ENCODE measurements at places on chromosomes 2 and 18.

DNA sequence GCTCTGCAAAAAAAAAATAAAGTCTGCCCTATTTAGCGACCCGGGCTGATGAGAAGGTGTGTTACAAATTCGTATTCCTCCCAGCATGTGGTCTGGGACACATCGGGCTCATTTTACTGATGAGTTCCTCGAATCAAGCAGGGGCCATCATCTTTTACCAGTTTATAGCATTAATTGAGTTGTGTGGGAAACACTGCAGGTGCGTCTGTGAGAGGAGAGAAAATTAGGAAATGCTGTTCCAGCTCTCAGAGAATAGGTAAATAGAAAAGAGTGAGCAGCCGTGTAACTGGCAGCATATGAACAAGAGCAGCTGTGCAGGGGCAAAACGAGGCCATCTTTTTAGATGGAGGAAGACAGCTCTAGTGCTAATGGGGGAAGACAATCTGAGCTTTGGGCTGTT is 216.7 kb downstream of the SETBP1 start:
- H3K27ac ChIP-seq = no peak overlapping the region
- no peaks in the 10 kb centered on the region for H3K27me3 ChIP-seq
- no peak overlapping the region for H3K4me3 ChIP-seq

- H3K27me3 ChIP-seq = no peaks in the 10 kb centered on the region
- DNase-seq = no peak
- H3K4me3 ChIP-seq = no peak overlapping the region
- no peaks in the 10 kb centered on the region for H3K4me1 ChIP-seq
- H3K27ac ChIP-seq = no peak overlapping the region
Measured at GRCh38 chr2:156719036-156719435, 282.9 kb downstream of the GPD2 start.

- peaks cover 9% of the 10 kb centered on the region for H3K4me1 ChIP-seq
- H3K27me3 ChIP-seq = no peaks in the 10 kb centered on the region
- DNase-seq = no peak
- no peak overlapping the region for H3K4me3 ChIP-seq
Measured at GRCh38 chr2:186576614-186577013, 13.2 kb upstream of the ITGAV start.

GRCh38 chr2:88880441-88880953 is 189.0 kb downstream of the RPIA start:
- H3K27ac ChIP-seq = no peak overlapping the region
- no peak for DNase-seq
- no peaks in the 10 kb centered on the region for H3K4me1 ChIP-seq
- peaks cover 2% of the 10 kb centered on the region for H3K36me3 ChIP-seq
- H3K4me3 ChIP-seq = no peak overlapping the region

DNA sequence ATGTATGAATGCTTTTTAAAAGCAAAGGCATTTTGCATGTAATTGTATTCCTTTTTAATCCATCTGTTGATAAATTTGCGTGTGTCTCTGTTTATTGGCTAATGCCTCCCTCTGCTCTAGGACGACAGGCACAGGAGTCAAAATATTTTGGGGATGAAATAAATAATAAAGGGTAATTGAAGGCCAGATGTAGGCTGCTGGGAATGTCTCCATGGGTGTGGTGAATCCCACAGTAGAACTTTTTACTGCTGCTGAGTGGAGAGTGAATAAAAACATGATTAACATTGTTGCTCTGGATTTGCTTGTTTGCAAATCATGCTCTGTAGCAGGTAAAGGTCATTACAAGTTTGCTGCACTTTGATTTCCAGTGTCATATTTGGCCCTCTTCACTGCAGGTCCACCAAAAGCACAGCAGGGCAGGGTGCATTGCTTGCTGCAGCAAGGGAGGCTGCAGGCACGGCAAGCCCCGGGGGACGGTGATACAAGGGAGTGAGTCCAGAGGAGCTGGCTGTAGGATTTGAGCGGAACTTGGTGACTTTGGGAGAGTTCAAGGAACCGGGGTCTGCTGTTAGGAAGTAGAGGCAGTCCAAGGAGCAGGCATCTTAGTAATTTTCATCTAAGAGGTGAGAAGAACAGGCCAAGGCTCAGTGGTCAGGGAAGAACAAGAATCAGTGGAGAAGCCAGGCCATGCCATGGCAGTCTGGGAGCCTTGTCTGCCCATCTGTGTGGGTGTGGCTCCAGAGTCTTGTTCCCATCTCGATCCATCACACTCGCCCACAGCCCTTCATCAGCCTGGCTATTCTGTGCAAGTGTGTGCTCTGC is 201.5 kb upstream of the RAB6C start:
- no peak for DNase-seq
- H3K36me3 ChIP-seq = no peaks in the 10 kb centered on the region
- H3K4me1 ChIP-seq = peaks cover 17% of the 10 kb centered on the region
- peaks cover 2% of the 10 kb centered on the region for H3K27me3 ChIP-seq
- no peak overlapping the region for H3K27ac ChIP-seq

- no peaks in the 10 kb centered on the region for H3K36me3 ChIP-seq
- no peak overlapping the region for H3K4me3 ChIP-seq
- H3K4me1 ChIP-seq = peaks cover 35% of the 10 kb centered on the region
- no peak overlapping the region for H3K27ac ChIP-seq
- peaks cover 52% of the 10 kb centered on the region for H3K27me3 ChIP-seq
Measured at GRCh38 chr18:57149051-57149450, 2.2 kb downstream of the BOD1L2 start.

- no peak overlapping the region for H3K4me3 ChIP-seq
- no peaks in the 10 kb centered on the region for H3K27me3 ChIP-seq
- peaks cover 7% of the 10 kb centered on the region for H3K4me1 ChIP-seq
- H3K36me3 ChIP-seq = no peaks in the 10 kb centered on the region
- no peak for DNase-seq
Measured at GRCh38 chr2:231725476-231725875, 17.2 kb downstream of the PTMA start.

DNA sequence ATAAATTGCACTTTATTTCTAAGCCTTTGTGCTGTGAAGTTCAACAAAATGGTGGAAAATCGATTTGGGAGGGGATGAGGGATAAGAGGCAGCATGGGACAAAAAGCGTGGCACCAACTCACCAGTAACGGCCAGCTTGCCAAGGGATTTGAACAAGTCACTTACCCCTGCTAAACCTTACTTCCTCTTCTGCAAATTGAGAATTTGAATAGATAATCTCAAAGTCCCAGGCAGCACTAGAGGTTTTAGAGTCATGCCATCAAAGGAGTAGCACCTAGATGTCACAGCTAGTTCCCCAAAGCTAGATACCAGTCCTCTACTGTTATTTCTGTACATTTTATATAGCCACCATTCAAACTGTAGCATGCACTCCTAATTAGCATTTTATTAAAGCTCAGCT is 83.7 kb upstream of the VRK2 start:
- no peak for DNase-seq
- H3K27ac ChIP-seq = no peak overlapping the region
- no peaks in the 10 kb centered on the region for H3K36me3 ChIP-seq
- H3K27me3 ChIP-seq = no peaks in the 10 kb centered on the region
- no peak overlapping the region for H3K4me3 ChIP-seq

GRCh38 chr2:224142397-224143312 is 103.6 kb upstream of the SERPINE2 start:
- H3K4me1 ChIP-seq = peaks cover 13% of the 10 kb centered on the region
- H3K27ac ChIP-seq = no peak overlapping the region
- H3K36me3 ChIP-seq = no peaks in the 10 kb centered on the region
- DNase-seq = no peak
- H3K4me3 ChIP-seq = no peak overlapping the region

- no peak for DNase-seq
- H3K36me3 ChIP-seq = peaks cover 20% of the 10 kb centered on the region
- H3K4me3 ChIP-seq = no peak overlapping the region
- H3K4me1 ChIP-seq = peaks cover 6% of the 10 kb centered on the region
- no peak overlapping the region for H3K27ac ChIP-seq
Measured at GRCh38 chr2:26946841-26947784, 23.3 kb upstream of the MAPRE3 start.

DNA sequence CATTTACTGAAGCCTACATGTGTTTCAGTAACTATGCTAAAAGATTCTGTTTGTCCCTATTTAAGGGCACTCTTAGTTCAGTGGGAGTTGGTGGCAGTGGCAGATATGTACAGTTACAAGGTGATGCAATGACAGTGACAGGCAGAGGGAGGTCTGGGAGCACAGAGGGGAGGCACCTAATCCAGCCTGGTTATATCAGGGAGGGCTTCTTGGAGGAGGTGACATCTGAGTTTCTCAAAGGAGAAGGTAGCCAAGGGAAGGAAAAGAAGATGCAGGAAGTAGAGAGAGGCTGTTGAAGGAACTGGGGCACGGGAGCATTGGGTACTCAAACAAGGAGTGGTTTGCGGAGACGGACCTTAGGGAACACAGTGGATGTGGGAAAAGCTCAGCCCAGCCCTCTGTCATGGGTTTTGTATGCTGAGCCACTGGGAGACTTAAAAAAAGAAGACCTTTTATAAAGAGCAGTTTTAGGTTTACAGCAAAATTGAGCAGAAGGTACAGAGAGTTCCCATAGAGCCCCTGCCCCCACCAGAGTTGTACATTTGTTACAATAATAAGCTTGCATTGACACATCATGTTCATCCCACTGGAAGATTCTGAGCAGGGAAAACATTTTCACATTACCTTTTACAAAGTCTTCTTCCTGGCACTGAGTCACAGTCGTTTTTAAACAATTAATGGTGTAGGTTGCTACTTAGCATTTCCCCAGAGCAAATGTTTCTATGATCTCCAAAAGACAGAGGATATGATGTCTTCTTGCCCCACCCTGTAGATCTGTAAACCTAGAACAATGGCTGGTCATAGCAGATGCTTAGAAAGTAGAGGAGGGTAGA is 83.0 kb upstream of the TAF1B start:
- peak overlapping the region; percentile 89 for H3K27ac ChIP-seq
- no peak overlapping the region for H3K4me3 ChIP-seq
- H3K4me1 ChIP-seq = peaks cover 25% of the 10 kb centered on the region
- peaks cover 20% of the 10 kb centered on the region for H3K27me3 ChIP-seq

DNA sequence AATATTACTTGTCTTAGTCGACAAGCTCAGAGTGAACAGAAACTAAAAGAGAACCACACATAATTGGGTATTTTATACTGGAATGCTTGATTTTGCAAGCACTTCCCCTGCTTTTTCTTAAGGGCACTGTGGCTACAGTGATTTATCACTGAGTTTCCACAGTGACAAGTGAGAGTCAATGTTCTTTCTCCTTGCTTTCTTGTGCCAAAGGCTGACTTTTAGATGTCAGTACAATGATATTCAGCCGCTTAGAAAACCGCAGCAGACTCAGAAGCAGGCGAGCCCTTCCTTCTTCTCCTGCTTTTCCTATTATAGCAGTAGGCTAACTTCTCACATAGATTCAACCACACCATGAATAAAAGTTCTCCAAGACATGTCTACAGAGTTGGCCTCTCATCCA is 1603.6 kb upstream of the NXPH2 start:
- no peak overlapping the region for H3K4me3 ChIP-seq
- no peak overlapping the region for H3K27ac ChIP-seq
- H3K36me3 ChIP-seq = no peaks in the 10 kb centered on the region
- DNase-seq = no peak
- peaks cover 3% of the 10 kb centered on the region for H3K27me3 ChIP-seq

- peaks cover 4% of the 10 kb centered on the region for H3K27me3 ChIP-seq
- H3K4me1 ChIP-seq = no peaks in the 10 kb centered on the region
- H3K36me3 ChIP-seq = peaks cover 9% of the 10 kb centered on the region
- H3K4me3 ChIP-seq = no peak overlapping the region
Measured at GRCh38 chr18:45801416-45802004, 24.0 kb upstream of the SIGLEC15 start.

DNA sequence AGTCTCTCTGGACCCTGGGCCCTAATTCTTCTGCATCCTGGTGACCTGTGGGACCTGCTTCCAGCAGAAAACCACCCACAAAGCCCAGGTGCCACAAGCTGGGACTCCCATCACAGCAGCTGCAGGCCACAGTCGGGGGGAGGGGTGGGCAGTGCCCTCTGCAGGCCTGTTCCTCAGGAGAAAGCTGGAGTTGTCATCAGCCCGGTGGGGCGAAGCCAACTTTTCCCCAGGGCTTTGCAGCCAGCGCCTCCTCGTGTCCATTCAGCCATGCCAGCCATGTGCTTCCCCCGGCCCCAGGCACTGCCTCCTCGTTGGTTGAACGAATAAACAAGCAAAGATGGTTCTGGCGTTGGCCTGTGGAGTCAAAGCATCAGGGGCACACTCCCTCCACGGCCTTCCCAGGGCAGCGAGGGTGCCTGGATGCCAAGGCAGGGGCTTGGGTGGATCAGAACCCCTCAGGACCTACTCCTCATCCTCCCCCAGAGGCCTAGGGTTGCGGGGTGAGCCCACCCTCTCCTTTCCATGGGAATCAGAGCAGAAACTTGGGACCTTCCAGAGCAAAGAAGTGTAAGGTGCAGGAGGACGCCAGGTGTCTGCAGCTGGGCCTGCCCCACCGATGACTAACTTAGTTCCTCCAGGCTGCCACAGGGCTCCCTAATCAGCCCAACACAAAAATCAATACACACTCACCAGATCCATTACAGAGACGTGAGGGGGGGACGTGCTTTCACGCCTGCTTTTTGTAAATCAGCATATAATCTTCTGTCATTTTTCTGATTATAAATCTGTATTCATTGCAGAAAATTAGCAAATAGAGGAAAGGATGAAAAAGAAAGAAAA is 75.7 kb upstream of the RAB6C start:
- H3K36me3 ChIP-seq = no peaks in the 10 kb centered on the region
- H3K27me3 ChIP-seq = peaks cover 7% of the 10 kb centered on the region
- no peak overlapping the region for H3K4me3 ChIP-seq
- H3K27ac ChIP-seq = no peak overlapping the region
- no peaks in the 10 kb centered on the region for H3K4me1 ChIP-seq

DNA sequence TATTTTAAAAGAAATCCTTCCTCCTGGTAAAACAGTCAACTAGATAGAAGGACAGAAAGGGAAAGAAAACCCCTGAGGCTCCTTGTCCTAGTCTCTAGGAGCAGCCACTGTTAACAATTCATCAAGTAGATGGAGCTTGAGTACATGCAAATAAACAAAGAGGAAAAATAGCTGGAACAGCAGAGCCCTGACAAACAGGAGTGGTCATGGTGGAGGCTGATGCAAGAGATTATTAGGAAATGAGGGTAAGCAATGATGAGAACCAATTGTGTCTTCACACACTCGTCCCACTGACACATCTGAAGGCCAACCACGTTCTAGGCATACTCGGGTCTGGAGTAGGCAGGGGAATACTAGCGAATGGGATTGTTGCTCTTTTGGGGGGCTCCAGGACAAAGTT is 9.2 kb downstream of the DLGAP1 start:
- H3K27me3 ChIP-seq = peaks cover 7% of the 10 kb centered on the region
- peaks cover 2% of the 10 kb centered on the region for H3K36me3 ChIP-seq
- H3K4me3 ChIP-seq = no peak overlapping the region

DNA sequence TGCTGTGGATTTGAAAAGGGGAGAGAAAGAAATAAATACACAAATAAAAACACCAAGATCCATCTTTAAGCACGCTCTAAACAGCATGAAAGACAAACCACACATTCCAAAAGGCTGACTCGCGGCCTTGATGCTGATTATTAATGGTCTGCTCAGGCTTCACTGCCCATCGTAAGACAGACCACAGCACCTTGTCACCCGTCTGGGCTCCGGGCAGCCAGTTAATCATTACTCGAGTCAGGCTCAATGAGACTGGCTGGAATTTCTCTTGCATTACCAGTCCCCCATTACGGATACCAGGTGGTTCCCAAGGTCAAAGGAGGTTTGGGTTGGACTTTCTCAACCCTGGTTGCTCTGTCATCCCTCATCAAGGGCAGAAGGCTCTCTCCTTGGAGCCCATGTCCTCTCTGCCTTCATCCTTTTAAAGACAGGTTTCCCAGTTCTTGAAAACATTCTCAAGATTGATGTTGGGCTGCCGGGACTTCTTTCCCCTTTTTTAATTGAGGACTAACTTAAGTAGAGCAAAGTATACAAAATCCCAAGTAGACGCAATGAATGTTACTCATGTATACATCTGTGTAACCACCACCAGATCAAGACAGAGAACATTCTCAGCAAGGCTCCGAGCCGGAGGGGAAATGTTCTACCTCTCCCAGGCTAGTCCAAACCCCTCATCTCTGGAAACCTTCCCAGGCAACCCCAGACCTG is 8.1 kb downstream of the SMAD7 start:
- DNase-seq = no peak
- no peaks in the 10 kb centered on the region for H3K36me3 ChIP-seq
- H3K4me1 ChIP-seq = peaks cover 48% of the 10 kb centered on the region
- peaks cover 34% of the 10 kb centered on the region for H3K27me3 ChIP-seq
- H3K27ac ChIP-seq = no peak overlapping the region

All from neural crest cell (in vitro differentiated cells).